Naive thymus-derived CD8-positive, alpha-beta T cell (primary cell): ENCODE measurements at places on chromosomes 1 and 21.

DNA sequence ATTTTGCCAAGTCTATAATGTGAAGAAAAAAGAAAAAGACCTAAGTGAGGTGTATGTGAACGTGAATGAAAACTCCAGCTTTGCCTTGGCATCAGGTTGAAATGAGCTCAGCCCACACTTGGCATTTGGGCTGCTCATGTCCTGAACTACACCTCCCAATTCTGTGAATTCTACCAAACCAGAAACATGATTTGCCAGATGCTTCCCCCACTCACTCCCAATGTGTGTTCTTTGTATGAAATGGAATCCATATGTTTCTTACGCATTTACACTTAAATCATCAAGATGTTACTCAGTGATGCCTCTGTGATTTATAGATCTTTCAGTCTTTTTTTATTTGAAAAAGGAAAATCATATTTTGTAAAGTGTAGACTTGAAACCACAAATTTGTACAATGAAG, 32.8 kb upstream of the RUNX1 start:
- no peak overlapping the region for H3K27ac ChIP-seq
- no peak for DNase-seq
- H3K4me1 ChIP-seq = peaks cover 8% of the 10 kb centered on the region
- H3K36me3 ChIP-seq = peaks cover 2% of the 10 kb centered on the region

DNA sequence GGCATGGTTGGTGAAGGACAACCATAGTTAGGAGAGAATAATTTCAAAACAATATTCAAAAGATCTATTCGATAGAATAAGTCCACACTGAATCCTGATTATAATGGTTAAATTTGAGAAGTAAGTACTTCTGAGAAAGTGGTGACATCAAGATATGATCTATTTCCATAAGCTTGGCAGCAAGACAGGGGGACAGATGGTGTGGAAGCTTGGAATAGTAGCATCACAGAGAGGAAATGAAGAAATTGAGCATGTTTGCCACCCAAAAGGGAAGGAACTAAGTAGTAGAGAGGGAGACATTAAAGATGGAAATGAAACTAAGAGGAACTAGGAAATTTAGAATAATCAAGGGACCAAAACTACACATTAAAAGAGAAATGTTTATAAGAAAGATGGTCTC, 94.5 kb downstream of the OLFM3 start:
- H3K27me3 ChIP-seq = peaks cover 2% of the 10 kb centered on the region
- H3K4me3 ChIP-seq = no peak overlapping the region
- no peaks in the 10 kb centered on the region for H3K36me3 ChIP-seq

GRCh38 chr1:198499588-198499987, 40.9 kb downstream of the ATP6V1G3 start:
- H3K27me3 ChIP-seq = no peaks in the 10 kb centered on the region
- no peak for DNase-seq
- H3K4me1 ChIP-seq = peaks cover 8% of the 10 kb centered on the region
- no peak overlapping the region for H3K4me3 ChIP-seq
- no peak overlapping the region for H3K27ac ChIP-seq

GRCh38 chr1:237972186-237972585, 81.5 kb upstream of the ZP4 start:
- H3K4me1 ChIP-seq = no peaks in the 10 kb centered on the region
- H3K36me3 ChIP-seq = no peaks in the 10 kb centered on the region
- H3K4me3 ChIP-seq = no peak overlapping the region
- no peaks in the 10 kb centered on the region for H3K27me3 ChIP-seq

- no peak for DNase-seq
- no peaks in the 10 kb centered on the region for H3K27me3 ChIP-seq
- H3K4me1 ChIP-seq = peaks cover 44% of the 10 kb centered on the region
- peaks cover 7% of the 10 kb centered on the region for H3K36me3 ChIP-seq
- no peak overlapping the region for H3K4me3 ChIP-seq
Measured at GRCh38 chr1:206814716-206815341, 42.5 kb upstream of the IL10 start.

DNA sequence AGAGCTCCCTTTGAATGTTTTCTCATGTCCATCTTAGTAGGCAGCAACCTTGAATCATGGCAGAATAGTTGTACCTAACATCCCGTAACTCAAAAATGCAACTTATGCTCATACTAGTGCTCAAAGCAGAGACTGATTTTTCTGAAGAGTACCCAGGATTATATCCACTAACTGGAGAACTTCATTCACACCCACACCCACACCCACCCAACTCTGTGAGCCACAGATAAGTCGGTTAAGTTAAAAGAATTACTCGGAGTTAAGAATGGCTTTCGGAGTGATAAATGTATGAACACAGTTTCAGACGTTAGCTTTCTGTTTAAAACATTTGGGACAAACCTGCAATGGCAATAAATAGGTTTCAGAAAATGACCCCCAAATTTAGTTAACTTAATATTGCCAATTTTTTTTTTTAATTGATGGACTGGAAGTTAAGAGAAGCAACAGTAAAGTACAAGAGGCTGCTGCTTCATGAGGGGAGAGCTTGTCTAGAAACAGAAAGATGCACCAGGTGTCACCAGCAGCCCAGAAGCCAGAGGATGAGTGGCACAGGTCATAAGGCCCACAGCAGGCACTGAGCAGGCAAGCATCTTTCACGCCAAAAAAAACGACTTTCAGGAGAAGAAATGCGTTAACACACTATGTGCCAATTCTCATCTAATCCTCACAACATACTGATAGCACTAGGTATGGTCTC, 48.4 kb upstream of the C1orf198 start:
- H3K27me3 ChIP-seq = no peaks in the 10 kb centered on the region
- no peak for DNase-seq
- no peaks in the 10 kb centered on the region for H3K4me1 ChIP-seq

DNA sequence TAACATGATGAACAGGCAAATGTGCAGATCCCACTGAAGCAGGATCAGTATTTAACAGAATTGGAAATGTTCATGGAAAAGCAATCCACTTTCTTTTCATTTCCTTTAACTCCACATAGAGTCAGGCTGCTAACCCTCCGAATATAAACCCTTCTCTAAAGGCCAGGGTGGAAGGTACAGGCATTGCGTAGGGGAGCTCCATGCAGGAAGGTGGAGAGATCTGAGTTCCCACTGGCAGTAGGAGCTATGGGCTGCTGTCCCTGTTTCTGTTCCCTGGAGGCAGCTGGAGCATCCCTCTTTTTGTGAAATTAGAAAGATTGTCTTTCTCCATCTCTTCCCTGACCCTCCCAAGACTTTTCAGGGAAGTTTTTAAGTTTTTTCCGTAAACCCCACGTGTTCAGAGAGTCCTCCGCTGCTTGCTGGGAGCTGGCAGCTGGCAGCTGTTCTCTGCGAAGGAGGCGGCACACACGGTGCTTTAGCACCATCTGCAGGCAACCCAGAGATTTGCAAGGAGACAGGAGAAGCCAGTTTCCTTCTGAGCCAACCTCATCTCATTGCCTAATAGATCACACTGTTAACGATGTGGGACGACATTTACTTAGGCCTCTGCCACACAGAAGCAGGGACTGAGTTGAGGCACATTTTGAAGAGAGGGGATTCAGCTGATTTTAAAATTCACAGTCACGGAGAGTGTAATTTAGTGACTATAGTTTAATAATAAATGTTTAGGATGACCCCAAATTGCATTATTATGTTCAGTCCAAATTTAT, 55.4 kb upstream of the HOOK1 start:
- peaks cover 3% of the 10 kb centered on the region for H3K4me1 ChIP-seq
- H3K4me3 ChIP-seq = no peak overlapping the region
- H3K27ac ChIP-seq = peak overlapping the region; percentile 3
- H3K27me3 ChIP-seq = no peaks in the 10 kb centered on the region
- peaks cover 4% of the 10 kb centered on the region for H3K36me3 ChIP-seq

DNA sequence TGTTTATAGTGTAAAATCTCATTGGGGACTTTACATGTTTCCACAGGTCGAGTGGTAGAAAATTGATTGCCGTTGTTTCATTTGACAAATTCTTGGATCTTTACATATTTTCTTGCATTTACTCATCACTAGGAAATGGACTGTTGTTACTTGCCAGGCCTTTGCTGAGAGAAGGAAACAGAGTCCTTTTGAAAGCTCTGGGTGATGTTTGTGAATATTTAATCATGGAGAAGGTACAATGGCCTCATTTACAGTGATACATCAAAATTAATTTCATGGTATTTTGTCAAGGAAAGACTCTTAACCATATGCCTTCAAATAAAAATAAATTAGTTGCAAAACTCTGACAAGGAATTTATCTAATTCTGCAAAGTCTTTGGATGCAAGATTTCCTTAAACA, 198.0 kb downstream of the GRIK1 start:
- H3K27ac ChIP-seq = no peak overlapping the region
- H3K27me3 ChIP-seq = peaks cover 17% of the 10 kb centered on the region
- DNase-seq = no peak

DNA sequence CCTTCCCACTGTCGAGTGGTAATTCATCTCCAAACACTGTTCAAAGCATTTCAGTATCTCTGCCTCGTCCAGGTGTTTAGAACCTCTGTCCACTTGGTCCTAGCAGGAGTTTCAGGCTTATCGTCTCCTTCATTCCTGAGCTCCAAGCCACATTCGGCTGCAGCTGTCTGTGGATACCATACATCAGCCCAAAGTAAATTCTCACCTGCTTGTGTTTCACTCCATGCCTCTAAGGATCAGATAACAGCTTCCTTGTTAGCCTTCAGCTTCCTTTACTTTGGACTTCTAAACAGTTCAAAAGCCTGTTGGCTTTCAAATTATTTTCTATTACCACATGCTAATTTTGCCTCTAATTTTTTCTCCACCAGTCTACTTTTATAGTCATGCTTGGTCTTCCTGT, 219.0 kb upstream of the L1TD1 start:
- no peak for DNase-seq
- H3K4me1 ChIP-seq = peaks cover 8% of the 10 kb centered on the region
- no peaks in the 10 kb centered on the region for H3K27me3 ChIP-seq
- peaks cover 29% of the 10 kb centered on the region for H3K36me3 ChIP-seq

- no peak overlapping the region for H3K27ac ChIP-seq
- no peaks in the 10 kb centered on the region for H3K36me3 ChIP-seq
- no peak overlapping the region for H3K4me3 ChIP-seq
- peaks cover 20% of the 10 kb centered on the region for H3K4me1 ChIP-seq
- DNase-seq = no peak
Measured at GRCh38 chr1:1619917-1620361, 4.6 kb downstream of the MIB2 start.

DNA sequence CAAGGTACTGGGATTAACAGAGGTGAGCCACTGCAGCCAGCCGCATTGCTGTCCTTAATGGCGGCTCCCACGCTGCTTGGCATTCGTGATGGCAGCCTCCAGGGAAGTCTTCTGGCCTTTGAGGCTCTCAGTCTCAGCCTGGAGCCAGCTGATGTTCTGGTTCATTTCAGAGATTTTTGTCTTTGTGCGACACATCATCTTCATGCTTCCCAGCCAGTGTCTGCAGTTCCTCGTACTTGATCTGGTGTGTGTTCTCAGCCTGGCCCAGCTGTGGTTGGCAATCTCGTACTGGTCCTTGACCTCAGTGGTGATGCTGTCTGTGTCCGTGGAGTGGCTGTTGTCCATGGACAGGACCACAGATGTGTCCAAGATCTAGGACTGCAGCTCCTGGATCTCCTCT, 11.7 kb downstream of the SNRPE start:
- no peaks in the 10 kb centered on the region for H3K4me1 ChIP-seq
- H3K4me3 ChIP-seq = no peak overlapping the region
- no peaks in the 10 kb centered on the region for H3K27me3 ChIP-seq
- DNase-seq = no peak

DNA sequence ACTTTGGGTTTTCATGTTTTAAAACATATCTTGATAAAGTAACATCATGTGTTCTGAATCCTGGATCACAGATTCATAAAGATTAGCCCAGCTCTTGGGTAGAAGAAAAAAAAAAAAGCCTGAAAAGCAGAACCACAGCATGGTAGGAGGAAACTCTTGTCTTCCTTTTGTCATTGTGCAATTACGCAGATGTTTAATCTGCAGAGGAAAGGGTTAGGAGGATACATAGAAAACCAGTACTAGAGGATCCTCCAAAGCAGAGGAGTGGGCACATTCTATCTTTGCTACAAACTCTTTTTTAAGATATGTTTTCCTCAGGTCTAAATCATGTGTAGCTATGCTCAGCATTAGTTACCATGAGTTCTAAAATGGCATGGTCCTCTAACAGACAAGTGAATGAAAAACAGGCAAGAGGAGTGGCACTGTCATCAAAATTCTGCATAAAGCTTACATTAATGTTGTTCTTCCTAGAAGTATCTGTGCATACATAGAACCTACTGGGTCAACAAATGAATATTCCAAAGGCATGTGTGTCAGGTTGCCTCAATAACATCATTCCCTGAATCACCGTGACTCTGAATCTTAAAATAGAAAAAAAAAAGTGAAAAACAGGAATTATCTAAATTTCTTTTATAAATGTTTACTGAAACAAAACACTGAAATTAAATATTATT, 107.0 kb downstream of the NME7 start:
- no peaks in the 10 kb centered on the region for H3K4me1 ChIP-seq
- DNase-seq = no peak

DNA sequence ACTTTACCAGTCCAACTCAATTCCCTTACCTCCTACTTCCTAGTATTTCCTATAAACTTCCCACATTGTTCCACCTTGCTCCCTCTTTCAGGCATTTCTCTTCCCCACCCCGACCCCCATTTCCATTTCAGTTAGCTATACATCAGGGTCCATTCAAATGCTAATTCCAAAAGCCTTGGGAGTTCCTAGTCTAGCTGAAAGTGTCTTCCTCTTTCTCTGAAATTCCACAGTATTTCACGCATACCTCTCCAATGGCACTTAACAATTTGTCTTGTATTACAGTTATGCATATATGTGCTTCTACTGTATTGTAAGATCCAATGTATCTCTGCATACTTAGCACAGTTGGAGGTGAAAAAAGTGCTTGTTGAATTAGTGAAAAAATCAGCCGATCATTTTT, 94.9 kb downstream of the ZNF644 start:
- peaks cover 37% of the 10 kb centered on the region for H3K36me3 ChIP-seq
- peaks cover 84% of the 10 kb centered on the region for H3K4me1 ChIP-seq
- H3K27ac ChIP-seq = peak overlapping the region; percentile 15
- H3K27me3 ChIP-seq = no peaks in the 10 kb centered on the region

GRCh38 chr1:19191811-19192210, 18.3 kb downstream of the UBR4 start:
- no peaks in the 10 kb centered on the region for H3K27me3 ChIP-seq
- DNase-seq = no peak
- peaks cover 26% of the 10 kb centered on the region for H3K36me3 ChIP-seq
- H3K27ac ChIP-seq = no peak overlapping the region
- no peak overlapping the region for H3K4me3 ChIP-seq

GRCh38 chr1:199580300-199580699, 447.2 kb upstream of the NR5A2 start:
- H3K36me3 ChIP-seq = no peaks in the 10 kb centered on the region
- no peak overlapping the region for H3K4me3 ChIP-seq
- no peaks in the 10 kb centered on the region for H3K4me1 ChIP-seq

DNA sequence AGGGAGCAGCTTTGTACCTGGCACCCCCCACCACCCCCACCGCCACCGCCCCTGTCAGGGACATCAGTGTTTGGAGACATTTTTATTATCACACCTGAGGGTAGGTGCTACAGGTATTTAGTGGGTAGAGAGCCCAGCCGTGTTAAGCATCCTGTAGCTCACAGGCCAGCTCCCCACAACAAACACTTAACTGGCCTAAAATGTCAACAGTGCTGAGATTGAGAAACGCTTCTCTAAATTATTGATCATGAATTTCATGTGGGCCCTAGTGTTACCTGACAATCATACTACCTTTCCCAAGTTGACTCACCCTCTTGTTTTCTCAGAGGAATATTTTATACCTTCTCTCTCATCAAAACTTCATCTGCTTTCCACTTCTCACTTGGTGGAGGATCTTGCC, 21.4 kb downstream of the ELF3 start:
- no peak overlapping the region for H3K27ac ChIP-seq
- H3K27me3 ChIP-seq = no peaks in the 10 kb centered on the region
- H3K36me3 ChIP-seq = no peaks in the 10 kb centered on the region

GRCh38 chr1:28974432-28974831, 60.1 kb downstream of the EPB41 start:
- H3K4me1 ChIP-seq = peaks cover 85% of the 10 kb centered on the region
- H3K27me3 ChIP-seq = no peaks in the 10 kb centered on the region
- no peak for DNase-seq
- peak overlapping the region; percentile 18 for H3K27ac ChIP-seq
- H3K4me3 ChIP-seq = no peak overlapping the region
- peaks cover 9% of the 10 kb centered on the region for H3K36me3 ChIP-seq
